ENCODE measurements at places on chromosomes 7 and 10.
A peak's percentile ranks its signal among the peaks of the same experiment; 100 is the strongest.

DNA sequence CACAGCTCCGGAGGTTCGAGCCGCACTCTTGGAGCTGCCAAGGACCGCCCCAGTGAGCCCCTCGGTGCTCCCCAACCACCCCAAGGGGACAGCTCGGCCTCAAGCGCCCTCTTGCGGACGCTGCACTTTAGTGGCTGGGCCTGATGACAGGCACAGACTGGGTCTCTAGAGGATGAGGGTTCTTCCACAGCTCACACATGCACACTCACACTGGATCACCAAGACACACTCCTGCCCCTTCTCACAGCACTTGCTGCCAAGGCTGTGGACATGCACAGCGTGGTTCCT, 2.1 kb downstream of the RET start:
- DNase-seq, result no peak

- no peak for DNase-seq
Observed at GRCh38 chr10:124624006-124624405, 120.2 kb downstream of the FAM53B start.

DNA sequence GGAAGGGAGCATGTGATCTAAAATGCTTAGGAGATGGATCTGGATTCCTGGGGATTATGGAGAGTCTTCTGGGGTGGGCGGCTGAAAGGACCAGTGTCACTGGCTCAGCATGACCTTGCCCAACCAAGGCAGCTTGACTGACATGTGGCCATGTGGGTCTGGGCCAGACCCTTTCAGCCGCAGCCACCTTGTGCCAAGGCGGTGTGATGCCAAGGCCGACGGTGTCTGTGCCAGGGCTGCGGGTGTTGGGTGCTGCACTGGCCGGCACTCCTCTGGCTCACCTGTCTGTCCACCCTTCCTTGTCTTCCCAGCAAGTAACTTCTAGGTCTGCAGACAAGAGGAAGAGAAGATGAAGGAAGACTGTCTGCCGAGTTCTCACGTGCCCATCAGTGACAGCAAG, 8.8 kb downstream of the DEPP1 start:
- peak; percentile 79 for DNase-seq

GRCh38 chr10:114541081-114541796, 116.8 kb downstream of the ABLIM1 start:
- no peak for DNase-seq

- DNase-seq, result peak; percentile 65
Observed at GRCh38 chr10:119253433-119254174, 46.2 kb downstream of the GRK5 start.

GRCh38 chr10:70130878-70131559, 1.6 kb downstream of the AIFM2 start:
- DNase-seq, result peak; percentile 65

DNA sequence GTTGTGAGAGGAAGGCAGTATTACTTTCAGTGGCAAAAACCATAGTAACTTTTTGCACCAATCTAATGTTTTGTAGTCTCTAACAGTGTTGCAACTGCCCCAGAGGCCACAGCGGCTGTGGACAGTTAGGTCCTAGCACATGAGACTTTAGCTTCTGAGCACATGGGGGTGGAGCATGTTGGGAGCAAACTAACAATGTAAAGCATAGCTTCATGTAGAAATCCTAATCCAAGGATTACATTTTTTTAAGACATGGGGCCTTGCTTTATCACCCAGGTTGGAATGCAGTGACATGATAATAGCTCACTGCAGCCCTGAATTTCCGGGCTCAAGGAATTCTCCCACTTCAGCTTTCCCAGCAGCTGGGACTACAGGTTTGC, 49.0 kb downstream of the LAMB1 start:
- no peak for DNase-seq
